ENCODE measurements at places on chromosomes 11 and 22.
A peak's percentile ranks its signal among the peaks of the same experiment; 100 is the strongest.

DNA sequence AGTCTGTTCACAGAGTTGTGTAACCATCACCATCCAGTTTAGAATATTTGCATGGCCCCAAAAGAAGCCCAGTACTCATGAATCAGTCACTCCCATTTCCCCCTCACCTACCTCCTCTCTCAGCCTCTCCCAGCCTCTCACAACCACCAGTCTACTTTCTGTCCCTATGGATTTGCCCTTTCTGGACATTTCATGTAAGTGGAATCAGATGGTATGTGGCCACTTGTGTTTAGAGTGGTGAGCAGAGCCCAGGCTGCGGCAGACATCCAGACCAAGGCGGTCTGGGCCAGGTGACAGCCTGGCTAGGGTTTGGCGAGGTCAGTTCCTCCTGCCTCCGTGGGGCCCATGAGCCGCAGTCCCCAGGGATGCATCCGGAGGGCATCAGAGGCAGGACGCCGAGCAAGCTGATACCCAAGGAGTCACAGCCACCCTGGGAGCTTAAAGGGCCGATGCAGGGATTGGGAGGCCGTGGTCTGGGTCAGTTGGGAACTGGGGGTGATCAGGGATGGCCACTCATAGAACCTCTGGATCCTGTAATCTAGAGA lies 53.3 kb upstream of the CLDN5 start:
- no peak for DNase-seq

GRCh38 chr11:63871962-63872799 lies 33.3 kb downstream of the MARK2 start:
- DNase-seq = peak; percentile 81

DNA sequence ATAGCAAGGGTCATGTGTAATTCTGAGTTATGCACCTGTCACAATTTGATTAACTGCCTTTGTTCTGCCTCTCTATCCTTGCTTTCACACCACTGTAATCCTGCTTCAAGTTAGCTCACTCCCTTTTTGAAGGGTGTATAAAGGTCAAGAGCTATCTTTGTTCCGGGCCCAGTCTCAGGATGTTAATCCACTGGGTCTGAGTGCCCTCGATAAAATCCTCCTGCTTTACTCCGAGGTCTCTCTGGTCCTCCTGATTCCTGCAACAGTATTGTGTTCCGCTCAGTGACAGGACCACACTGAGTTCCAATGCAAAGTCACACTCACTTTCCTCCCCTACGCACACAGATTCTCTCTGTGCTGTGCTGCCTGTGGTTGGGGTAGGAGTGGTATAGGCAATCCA lies 186.5 kb downstream of the DYNC2H1 start:
- DNase-seq = no peak

DNA sequence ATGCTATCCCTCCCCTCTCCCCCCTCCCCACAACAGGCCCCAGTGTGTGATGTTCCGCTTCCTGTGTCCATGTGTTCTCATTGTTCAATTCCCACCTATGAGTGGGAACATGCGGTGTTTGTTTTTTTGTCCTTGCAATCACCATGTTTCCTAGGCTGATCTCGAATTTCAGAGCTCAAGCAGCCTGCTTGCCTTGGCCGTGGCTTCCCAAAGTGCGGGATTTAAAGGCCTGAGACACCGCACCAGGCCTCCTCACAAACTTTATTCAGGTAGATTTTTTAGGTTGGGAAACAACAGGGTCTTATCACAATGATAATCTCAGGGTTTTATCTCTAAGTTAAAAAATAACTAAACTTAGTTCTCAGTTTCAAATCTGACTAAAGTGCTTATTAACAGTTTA lies 125.4 kb downstream of the LUZP2 start:
- DNase-seq = no peak

- no peak for DNase-seq
These were observed 3.8 kb upstream of the SHISAL1 start for GRCh38 chr22:44316393-44317122.

DNA sequence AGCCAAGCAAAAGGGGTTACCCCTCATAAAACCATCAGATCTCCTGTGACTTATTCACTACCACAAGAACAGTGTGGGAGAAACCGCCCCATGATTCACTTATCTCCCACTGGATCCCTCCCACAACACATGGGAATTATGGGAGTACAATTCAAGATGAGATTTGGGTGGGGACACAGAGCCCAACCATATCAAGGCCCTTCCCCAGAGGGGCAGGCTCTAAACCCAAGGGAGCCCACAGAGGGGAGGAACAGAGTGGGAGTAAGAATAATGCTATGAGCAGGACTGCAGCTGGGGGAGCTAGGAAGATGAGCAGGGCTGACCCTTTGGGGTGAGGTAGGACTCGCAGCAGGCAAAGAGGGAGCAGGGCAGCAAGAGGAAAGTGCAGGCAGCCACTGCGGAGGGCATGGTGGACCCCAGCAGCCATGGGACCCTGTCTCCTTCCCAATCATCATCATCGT lies 59.3 kb downstream of the CD82 start:
- DNase-seq = no peak

DNA sequence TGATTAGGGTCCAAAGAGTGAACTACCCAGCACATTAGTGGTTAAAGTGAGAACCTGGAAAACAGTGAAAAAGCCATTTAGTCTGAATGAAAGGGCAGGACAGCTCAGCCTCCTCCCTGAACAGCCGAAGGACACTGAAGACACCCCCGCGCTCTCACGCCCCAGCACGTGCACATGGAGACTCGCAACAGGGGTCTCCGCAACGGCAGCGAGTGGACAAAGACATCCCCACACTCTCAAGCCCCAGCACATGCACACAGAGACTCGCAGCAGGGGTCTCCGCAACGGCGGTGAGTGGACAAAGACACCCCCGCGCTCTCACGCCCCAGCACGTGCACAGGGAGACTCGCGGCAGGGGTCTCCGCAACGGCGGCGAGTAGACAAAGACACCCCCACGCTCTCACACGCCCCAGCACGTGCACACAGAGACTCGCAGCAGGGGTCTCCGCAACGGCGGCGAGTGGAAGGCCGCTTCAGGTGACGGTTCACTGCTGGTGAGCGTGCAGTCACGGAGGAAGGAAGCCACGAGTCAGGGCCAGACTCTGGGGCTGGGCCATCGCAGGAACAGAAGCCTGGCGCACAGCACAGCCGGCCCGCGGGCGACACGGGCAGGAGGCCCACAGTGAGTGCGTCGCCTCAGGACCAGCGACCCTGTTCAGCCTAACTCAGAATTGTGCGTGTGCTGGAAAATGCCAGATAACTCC lies 43.6 kb downstream of the BRD1 start:
- DNase-seq = peak; percentile 15

- no peak for DNase-seq
These were observed 34.1 kb downstream of the PHLDB1 start for GRCh38 chr11:118641397-118642019.

DNA sequence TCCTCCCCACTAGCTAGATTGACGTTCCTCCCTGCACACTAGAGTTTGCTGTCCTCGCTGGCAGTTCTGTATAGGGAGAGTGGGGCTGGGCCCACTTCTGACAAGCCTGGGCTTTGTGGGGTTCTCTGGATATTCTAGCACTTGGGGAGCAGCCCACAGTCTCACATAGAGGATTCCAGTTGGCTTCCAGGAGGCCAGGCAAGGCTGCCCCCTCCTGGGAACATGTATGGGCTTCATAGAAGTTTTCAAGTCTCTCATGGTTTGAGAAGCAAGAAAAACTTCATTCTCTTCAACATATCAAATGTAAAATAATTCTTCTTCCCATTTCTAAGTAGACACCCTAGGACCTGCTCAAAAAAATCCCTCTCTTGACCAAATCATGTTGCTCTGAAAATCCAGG lies 87.5 kb downstream of the NAV2 start:
- no peak for DNase-seq

All from left hindlimb (tissue), 1 donor.